ENCODE measurements at places on chromosomes 4 and X.

DNA sequence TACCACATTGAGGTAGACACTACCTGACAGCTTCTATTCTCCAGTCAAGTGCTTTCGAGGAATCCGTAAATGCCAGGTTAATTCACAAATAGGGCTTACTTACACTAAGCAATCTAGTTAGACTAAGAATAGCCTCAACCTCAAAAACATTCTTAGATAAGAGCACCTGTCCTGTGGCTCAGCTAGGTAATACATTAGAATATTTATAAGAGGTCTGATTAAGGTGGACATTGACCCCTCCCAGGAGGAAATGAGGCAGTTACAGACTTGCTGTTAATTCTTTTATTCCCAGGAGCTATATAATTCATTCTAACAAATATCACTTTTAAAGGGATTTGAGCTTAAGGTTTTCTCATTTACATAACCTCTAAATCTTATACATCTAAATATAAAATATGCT lies 758.1 kb downstream of the GRID2 start:
- DNase-seq, result no peak

- no peak for DNase-seq
Observed at GRCh38 chr4:6857009-6857882, 52.4 kb upstream of the TBC1D14 start.

GRCh38 chr4:2395038-2395437 lies 23.4 kb downstream of the ZFYVE28 start:
- DNase-seq, result no peak

GRCh38 chr4:11618666-11619282 lies 190.1 kb upstream of the HS3ST1 start:
- DNase-seq, result no peak

- no peak for DNase-seq
Observed at GRCh38 chr4:174591243-174592021, 69.1 kb upstream of the HPGD start.

GRCh38 chr4:106096454-106096853 lies 201.2 kb downstream of the NPNT start:
- no peak for DNase-seq

DNA sequence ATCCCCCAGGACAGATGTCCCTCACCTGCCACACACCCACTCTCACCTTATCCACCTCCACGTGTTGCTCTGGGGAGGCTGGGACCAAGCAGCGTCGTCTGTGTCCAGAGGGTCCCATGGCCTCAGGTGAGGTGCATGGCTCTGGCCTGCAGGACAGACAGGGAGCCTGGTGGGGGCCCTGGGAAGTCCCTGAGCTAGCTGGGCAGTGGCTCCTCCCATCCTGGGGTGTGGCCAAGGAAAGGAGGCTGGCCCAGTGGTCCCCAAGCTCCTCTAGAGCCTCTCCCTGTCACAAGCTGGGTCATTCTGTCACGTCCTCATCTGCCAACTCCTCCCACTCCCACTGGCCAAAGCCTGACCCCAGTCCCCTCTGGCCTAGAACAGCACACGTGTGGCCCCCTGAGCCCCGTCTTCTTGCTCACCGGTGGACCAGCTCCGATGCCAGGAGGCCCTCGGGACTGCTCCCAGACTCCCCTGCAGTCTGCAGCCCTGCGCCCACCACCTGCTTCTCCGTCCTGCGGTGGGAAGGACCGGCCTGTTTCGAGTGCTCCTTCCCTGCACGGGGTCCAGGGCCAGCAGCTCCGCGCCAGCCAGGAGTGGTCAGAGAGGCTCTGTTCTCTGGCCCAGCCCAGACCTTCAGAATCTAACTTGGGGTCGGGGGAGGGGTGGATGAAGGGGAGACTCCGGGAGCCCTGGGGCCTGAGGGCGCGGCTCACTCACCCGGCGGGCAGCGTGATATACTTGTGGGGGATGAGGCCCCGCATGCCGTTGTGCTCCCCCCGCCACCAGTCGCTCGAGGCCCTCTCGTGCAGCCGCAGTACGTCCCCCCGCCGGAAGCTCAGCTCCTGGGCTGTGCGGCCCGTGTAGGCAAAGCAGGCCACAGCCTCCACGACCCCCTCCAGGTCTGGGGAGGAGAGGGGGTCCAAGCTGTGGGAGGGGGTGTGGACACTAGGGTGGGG lies 4.8 kb downstream of the AVPR2 start:
- DNase-seq, result peak; percentile 26

GRCh38 chr4:187606581-187606980 lies 389.0 kb upstream of the ZFP42 start:
- DNase-seq, result peak; percentile 72

DNA sequence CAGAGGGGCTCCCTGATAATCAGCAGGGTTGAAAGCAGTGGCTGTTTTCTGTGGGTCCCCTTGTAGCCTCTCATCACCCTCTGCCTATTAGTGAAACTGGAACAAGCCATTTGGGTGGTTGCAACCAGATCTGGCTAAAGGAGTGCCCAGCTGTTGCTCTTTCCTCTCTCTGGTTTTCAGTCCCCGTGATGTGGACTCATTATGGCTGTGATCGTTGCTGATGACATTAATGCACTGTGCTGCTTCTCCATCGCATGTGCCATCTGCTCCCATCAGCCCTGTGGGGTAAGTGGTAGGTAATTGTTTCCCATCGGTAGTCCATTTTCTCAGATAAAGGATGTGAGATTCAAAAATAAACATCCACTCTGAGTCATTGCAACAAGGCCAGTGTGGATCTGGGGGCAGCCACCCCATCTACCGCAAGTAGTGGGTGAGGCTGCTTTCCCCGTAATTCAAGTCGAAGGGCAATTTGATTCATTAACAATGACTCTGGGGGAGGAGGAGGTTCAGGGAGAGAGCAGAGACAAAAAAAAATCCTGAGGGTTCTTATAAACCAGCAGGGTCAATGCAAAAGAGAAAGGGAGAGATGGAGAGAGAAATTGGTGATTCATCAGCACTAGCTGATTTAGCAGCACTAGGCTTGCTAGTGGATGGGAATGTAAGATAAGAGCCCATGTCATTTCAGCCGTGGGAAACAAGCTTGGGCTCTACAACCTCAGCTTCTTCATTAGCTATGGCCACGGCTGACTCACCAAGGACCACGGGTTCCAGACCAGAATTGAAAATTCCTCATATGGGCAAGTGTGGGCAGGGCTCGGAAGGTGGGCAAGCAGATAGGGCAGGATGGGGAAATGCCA lies 357.8 kb downstream of the MID1IP1 start:
- DNase-seq, result peak; percentile 36

- DNase-seq, result no peak
Observed at GRCh38 chr4:99868126-99868596, 26.1 kb downstream of the LAMTOR3 start.

DNA sequence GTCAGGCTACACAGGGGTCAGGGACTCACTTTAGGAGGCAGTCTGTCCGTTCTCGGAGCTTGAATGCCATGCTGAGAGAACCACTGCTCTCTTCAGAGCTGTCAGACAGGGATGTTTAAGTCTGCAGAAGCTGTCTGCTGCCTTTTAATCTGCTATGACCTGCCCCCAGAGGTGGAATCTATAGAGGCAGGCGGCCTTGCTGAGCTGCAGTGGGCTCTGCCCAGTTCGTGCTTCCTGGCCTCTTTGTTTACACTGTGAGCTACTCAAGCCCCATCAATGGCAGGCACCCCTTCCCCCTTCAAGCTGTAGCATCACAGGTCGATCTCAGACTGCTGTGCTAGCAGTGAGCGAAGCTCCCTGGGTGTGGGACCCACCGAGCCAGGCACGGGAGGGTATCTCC lies 31.5 kb upstream of the UNC5C start:
- no peak for DNase-seq

- DNase-seq, result no peak
Observed at GRCh38 chr4:173017802-173018201, 150.8 kb upstream of the GALNT7 start.

- no peak for DNase-seq
Observed at GRCh38 chr4:152686452-152687013, 6.7 kb upstream of the TMEM154 start.

DNA sequence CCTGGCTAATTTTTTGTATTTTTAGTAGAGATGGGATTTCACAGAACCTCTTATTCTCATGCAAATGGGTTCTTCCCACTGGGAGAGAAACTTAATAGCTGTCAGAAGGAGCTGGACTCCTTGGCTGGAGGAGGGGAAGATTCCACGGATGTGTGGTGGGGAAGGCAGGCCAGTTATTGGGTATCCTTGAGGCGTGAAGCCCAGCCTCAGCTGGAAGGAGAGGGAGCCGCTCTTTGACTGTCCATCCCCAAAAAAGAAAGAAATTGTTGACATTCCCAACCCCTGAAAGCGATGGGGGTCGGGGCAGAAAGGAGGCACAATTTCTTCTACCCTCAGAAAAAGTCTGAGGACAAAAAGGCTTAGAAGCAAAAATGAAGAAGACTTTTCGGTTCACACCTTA lies 983.1 kb upstream of the PABPC4L start:
- DNase-seq, result no peak

GRCh38 chr4:6815029-6815836 lies 32.7 kb downstream of the KIAA0232 start:
- no peak for DNase-seq

- no peak for DNase-seq
Observed at GRCh38 chrX:2609431-2610238, 81.5 kb upstream of the CD99 start.

DNA sequence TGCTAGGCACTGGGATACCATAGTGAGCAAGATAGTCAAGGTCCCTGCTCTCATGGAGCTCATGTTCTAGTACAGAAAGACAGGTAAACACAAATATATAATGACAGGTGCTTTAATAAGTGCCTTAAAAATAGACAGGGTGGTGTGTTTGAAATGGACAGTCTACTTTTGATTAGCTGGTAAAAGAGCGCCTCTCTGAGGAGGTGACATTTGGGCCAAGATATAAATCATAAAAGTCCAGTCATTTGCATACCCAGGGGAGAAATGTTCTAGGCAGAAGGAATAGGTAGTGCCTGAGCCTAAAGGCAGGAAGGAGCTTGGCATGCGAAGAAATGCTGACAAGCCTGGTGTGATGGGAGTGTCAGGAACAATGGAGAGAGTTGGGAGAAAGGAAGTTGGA lies 83.6 kb downstream of the DNAAF6 start:
- DNase-seq, result no peak

DNA sequence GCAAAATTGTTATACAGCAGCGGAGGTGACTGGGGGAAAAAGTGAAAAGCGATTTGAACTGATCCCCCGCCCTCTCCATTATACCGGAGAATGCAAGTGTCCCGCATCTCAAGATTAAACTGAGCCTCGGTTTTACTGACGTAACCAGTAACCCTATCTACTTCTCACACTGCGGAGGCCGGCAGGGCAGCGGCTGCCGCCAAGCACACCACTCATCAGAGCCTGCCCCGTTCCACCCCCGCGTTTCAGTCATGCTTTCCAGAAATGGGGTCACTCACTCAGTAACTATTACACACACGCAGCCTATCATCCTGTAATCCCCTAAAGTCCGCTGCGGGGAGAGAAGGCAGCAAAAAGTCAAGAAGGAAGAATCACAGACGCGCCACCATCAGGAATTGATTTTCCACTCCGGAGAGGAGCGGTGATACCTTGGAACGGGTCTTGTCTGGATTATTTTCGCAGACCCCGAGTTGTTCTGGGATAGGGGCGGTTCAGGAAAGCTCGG lies 1.4 kb downstream of the RPS6KA3 start:
- DNase-seq, result peak; percentile 81

DNA sequence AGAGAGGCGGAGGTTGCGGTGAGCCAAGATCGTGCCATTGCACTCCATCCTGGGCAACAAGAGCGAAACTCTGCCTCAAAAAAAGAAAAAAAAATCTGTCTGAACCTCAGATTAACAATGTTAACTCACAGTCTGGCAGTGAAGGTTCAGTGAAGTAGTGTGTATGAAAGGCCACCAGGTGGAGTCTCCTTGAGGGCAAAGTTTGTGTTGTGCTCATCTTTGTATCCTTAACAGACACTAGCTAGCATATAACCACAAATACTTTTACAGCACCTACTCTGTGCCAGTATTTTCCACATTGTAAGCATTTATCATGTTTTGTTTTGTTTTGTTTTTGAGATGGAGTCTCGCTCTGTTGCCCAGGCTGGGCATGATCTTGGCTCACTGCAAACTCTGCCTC lies 46.0 kb upstream of the MGST2 start:
- DNase-seq, result no peak

- no peak for DNase-seq
Observed at GRCh38 chr4:117467404-117467803, 382.0 kb upstream of the TRAM1L1 start.

DNA sequence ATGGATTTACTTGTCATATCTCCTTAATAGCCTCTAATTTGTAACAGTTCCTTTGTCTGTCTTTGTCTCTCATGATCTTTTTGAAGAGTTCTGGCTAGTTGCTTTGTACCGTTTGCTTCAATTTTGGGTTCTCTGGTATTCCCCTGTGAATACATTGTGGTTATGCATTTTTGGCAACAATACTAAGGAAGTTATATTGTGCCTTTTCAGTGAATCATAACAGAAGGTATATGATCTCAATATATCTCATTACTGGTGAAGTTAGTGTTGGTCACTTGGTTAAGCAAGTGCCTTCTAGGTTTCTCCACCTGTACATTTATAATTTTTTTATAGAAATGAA lies 48.6 kb downstream of the DCLK2 start:
- DNase-seq, result no peak

DNA sequence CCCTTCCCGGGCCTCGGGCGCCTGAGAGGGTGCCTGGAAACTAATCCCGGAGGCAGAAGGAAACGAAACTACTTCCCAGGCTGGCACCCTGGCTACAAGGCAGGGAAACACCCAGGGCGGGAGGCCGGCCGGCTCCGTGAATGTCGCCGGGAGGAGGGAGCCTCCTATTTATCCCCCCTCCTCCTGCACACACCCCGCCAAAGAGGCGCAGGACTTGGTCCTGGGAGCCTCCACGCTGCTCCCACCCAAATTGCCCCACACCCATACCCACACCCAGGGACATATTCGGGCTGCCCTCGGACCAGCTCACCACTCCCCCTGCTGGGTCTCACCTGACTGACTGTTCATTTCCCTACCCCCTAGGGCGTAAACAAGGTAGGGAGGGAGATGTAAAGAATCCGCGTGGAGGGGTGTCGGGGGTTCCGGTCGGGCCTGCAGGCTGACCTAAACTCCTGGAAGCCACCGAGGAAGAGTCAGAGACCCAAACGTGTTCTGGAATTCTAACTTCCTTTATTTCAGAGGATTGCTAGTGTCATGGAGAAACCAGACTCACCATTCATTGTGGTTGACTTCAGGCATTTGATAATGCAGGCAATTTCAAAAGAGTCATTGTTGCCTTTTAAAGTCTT lies at the start of gene BTC:
Gene BTC, minus strand, starts transcription at position 142 of the 629 bp plus-strand sequence. CDS start 198 bp downstream, outside the sequence.
- peak; percentile 77 for DNase-seq

- DNase-seq, result no peak
Observed at GRCh38 chrX:6004529-6004928, 224.1 kb downstream of the NLGN4X start.

DNA sequence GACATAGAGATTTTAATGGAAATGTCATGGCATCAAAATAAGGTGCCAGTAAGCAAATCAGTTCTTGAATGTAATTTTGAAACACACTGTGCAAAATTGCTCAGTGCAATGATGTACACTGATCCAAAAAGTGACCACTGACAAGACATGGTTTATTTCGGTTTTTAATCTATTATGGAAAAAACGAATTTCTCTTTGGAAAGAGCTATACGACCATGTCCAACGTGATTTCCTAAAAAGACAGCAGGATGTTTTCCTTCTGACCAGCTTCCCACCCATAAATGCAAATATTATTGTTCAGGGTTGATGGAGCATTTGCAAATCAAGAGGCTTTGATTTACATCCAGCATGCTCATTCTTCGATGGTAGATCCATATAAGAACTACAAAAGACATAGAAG lies 17.1 kb upstream of the MAGEA1 start:
- DNase-seq, result no peak

Measured in stomach (tissue), 19 donors.